ENCODE measurements at places on chromosomes 7 and 10. TPM values are rescaled to one million over a fixed set of nuclear protein-coding genes. Genes with fewer than 3 reads are reported as not detected.

DNA sequence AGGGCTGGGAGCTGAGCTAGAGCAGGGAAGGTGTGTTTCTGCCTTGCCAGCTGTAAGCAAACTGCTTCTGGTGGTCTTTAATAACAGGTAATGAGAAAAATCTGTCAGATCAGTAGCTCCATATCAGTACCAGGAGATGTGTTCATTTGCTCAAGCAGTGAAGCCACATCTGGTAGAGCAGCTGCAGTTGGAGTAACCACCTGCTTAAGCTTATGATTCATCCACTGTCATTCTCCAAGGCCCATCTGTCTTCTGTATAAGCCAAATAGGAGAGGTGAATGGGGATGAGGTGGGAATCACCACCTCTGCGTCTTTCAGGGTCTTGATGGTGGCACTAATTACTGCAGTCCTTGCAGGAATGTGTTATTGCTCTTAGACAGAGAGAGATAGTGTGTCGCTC lies 18.4 kb upstream of the COBL start:
- DNase-seq: no peak

GRCh38 chr7:142355328-142355727 lies 97.5 kb upstream of the PRSS58 start:
- DNase-seq: no peak

DNA sequence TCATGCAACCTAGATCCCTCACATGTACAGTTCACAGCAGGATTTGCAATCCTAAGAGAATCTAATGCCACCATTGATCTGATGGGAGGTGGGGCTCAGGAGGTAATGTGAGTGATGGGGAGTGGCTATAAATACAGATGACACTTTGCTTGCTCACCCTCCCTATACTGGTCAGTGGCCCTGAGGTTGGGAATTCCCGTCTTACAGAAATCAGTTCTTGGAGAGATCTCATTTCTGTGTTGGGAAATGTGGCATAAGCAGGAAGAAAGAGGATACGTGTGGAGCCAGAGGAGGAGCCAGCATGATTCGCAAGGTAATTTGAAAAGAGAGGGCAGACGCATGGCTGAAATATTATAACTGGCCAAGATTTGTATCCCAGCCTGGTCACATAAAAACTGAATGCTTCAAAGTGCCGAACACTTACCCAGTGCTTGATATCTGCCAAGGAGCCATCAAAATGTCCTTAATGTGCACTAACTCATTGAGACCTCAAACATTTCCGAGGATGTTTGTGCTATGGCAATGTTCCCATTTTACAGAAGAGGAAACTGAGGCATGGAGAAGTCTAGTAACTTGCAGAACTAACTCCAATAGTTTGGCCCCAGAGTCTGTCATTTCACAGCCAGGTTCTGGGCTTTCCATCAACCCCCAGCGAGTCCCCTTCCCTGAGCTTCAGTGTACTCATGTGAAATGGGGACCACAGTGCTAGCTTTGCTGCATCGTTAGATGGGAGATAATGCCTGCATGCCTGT lies 5.5 kb upstream of the IKZF1 start:
- no peak for DNase-seq

GRCh38 chr10:130404476-130405055 lies 268.4 kb downstream of the GLRX3 start:
- no peak for DNase-seq

DNA sequence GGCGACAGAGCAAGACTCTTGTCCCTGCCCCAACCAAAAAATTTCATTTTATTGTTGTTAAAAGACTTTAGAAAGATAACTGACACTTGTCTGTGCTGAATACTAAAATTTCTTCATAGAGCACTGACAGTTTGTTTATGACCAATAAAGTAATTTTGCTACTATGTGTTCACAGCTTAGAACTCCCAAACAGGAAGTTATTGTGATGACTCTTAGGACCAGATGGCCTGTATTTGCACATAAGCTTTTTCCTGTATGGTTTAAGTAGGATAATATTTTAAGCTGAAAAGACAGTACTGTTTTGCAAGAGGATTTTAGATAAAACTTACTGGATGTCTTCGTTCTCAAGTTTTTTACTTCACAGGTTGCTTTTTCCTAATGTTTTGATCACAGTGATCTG lies 80.7 kb downstream of the MMRN2 start:
- no peak for DNase-seq

Gene VOPP1
- 108 TPM for total RNA-seq

- peak; percentile 15 for DNase-seq
Observed at GRCh38 chr7:68321076-68321639, 1277.1 kb upstream of the AUTS2 start.

DNA sequence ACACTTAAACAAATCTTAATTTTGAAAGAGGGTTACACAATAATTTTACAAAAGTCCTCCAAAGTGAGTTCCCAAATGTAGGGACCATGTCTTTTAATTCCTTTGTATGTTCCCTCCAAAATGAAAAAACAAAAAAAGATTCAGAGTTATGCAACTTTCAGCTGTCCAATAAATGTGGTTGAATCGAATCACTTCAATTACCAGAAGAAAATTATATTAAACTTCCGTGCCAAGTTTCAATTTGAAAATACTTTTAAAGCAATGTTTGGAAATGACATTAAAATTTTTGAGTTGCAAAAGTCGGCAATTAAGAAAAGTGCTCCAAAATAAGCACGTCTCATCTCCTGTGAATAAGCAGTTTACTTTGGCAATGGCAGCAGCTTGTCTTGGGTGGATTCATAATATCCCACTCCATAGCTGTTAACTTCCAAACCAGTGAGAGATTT lies 60.3 kb upstream of the C1GALT1 start:
- DNase-seq: no peak

DNA sequence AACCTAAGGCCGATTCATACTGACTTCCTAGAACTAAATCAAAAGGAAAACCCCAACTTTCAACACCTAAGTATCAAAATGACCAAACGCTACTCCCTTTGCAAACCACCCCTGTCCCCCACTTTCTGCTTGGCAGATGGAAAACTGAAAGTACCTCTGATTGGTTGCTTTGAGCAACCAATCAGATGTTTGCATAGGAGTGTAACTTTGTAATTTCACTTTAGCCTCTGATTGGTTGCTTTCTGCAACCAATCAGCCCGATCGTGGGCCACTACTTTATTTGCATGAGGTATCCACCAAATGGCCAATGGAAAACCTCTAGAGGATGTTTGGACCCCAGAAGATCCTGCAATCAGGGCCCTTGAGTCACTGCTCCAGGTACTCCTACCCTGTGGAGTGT lies 12.3 kb upstream of the SNX10 start:
- DNase-seq: no peak

DNA sequence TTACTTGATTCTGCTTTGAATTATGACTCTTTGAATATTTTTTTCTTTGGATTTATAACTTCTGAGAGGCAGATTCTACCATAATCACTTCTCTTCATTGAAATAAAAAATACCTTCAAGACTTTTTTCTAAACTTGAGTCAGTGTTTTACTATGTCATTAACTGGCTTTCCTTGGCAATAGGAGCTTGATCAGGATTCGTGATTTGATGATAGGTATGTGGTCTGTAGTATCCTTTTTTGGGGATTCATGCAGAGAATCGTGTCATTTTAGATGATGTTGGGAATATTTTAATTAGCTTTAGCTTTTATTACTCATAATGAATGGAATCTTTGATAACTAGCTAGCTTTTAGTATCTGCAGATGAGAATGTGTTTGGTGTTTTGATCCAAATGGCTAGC lies 83.3 kb downstream of the PHTF2 start:
- no peak for DNase-seq

GRCh38 chr7:105350906-105351305 lies 37.8 kb downstream of the SRPK2 start:
- DNase-seq: no peak

GRCh38 chr7:20223356-20223755 lies 6.2 kb upstream of the MACC1 start:
- DNase-seq: no peak

- DNase-seq: no peak
Observed at GRCh38 chr7:98073047-98073446, 33.6 kb upstream of the LMTK2 start.

DNA sequence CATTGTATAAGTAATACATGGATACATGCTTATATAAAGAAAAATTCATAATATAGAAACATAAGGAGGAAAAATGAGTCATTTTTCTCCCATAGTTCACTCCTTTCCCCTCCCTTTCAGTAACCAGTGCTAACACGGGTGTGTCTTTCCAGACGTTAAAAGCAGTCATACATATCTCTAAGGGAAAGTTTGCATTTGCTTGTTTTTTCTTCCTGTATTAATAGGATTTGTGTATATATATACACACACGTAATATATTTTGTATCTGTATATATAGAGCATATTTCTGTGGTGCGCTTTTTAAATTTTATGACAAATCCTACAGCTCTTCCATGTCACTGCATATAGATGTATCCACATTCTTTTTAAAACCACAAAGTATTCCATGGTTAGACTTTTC lies 78.8 kb downstream of the RALA start:
- DNase-seq: no peak

Gene CALML5
- not detected for total RNA-seq

GRCh38 chr7:120030876-120031275 lies 242.1 kb upstream of the KCND2 start:
- no peak for DNase-seq

- DNase-seq: no peak
Observed at GRCh38 chr7:157881048-157881771, 544.4 kb downstream of the DNAJB6 start.

DNA sequence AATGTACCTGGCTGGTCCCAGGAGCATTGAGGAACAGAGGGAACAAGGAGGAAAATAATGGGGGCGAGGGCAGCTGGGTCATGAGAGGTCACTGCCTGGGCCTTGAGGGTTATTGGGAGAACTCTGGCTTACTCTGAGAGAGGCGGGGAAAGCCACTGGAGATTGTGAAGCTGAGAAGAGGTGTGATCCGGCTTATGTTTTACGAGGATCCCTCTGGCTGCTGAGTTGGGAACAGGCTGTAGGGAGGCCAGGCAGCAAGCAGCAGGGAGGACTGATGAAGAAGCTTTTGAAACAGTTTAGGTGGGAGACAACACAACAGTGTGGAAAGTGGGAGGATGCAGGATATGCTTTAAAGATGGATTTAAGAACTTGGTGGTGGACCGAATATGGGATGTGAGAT lies 87.3 kb downstream of the FANK1 start:
- no peak for DNase-seq

Gene PTN
- 182 TPM for total RNA-seq

Gene PBLD
- 7.0 TPM for total RNA-seq

DNA sequence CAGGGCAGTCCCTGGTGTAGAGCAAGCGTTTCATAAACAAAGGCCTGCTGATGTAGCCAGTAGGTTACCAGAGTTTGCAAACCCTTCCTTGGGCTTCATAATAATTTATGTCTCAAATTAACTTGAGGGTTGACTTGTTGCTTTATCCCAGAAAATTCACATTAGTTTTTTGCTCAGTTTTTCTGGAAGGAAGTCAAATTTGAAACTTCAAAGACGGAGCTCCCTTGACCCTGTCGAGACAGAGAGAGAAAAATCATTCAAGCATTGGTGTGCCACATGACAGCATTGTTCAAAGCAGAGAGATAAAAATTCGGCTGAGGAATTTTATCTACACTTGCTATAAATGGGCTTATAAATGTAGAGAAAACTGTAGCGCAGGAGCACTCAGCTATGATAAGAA lies 627.7 kb downstream of the TNS3 start:
- DNase-seq: no peak

Gene SPDYE6
- total RNA-seq: 0.16 TPM

- no peak for DNase-seq
Observed at GRCh38 chr7:20440472-20441105, 109.9 kb downstream of the ITGB8 start.

DNA sequence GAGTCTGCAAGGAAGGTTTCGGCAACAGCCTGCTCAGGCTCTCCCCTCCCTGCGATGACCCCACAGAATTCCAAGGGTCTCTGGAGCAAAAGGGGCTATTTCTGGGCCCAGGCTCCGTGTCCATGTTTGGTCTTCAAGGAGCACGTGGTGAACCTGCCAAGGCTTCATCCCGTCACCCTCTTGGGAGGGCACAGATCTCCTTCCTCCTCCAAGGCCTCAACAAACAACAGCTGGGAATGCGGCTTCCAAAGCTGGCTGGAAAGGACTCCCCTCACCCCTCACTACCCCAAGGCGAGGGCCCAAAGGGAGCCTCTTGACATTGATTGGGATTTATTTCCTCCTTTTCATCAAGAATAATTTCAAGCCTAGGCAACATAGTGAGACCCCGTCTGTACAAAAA lies 14.0 kb upstream of the KPNA7 start:
- no peak for DNase-seq

Gene GRM8
- 3.7 TPM for total RNA-seq

Data from occipital lobe (tissue), 3 donors.